ENCODE measurements at places on chromosomes 5 and 9. TPM values are rescaled to one million over a fixed set of nuclear protein-coding genes. Genes with fewer than 3 reads are reported as not detected.

Gene CRAT
- 42.7 TPM for total RNA-seq

Gene WNT8A
- not detected for total RNA-seq

Gene PAPPA
- total RNA-seq, result 6.6 TPM

Gene ACOT12
- 1.7 TPM for total RNA-seq

Gene CARD6
- 10.7 TPM for total RNA-seq

Gene MGAT1
- 208 TPM for total RNA-seq

Gene ARSI
- total RNA-seq, result 17.0 TPM

Gene TEX48
- total RNA-seq, result not detected

Gene THG1L
- total RNA-seq, result 11.5 TPM

Gene ORM2
- not detected for total RNA-seq

Gene CDO1
- total RNA-seq, result 1,118 TPM

Data from tibial nerve (tissue), 4 donors.